ENCODE measurements at places on chromosomes 13 and 19. TPM values are rescaled to one million over a fixed set of nuclear protein-coding genes. Genes with fewer than 3 reads are reported as not detected.

The GJB2 gene
- polyA plus RNA-seq: 0.20 TPM

The ATP13A1 gene
- 16.7 TPM for polyA plus RNA-seq

The PTH2 gene
- not detected for polyA plus RNA-seq

The WTIP gene
- 8.2 TPM for polyA plus RNA-seq

GRCh38 chr13:26695891-26696311 lies 64.7 kb downstream of the GPR12 start:
- peak; percentile 53 for DNase-seq

DNA sequence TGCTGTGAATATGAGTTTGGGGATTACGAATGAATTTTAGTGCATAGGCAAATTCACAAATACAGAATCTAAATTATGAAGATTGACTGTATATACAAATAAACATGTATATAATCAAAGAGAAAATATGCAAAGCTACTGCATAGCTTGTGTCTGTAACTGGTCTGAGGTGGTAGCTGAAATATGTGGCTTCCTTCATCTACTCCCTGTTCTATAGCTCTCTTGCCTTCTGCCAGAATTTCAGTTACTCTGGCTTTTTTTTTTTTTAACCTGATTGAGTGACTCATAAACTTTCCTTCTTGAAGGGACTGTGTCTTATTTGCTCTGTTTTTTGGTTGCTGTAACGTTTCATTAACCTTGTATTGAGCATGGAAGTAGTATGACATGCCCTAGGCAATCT lies 26.6 kb downstream of the DNAJC3 start:
- no peak for DNase-seq

The STOML3 gene
- not detected for polyA plus RNA-seq

- DNase-seq: no peak
Observed at GRCh38 chr19:1809678-1810077, 2.4 kb downstream of the ATP8B3 start.

The TPRX1 gene
- polyA plus RNA-seq: not detected

- no peak for DNase-seq
Observed at GRCh38 chr19:45558399-45558878, 26.2 kb downstream of the OPA3 start.

The ADAMTS10 gene
- 18.1 TPM for polyA plus RNA-seq

GRCh38 chr19:43490759-43491158 lies 13.8 kb downstream of the PHLDB3 start:
- no peak for DNase-seq

The OR7A17 gene
- polyA plus RNA-seq: not detected

DNA sequence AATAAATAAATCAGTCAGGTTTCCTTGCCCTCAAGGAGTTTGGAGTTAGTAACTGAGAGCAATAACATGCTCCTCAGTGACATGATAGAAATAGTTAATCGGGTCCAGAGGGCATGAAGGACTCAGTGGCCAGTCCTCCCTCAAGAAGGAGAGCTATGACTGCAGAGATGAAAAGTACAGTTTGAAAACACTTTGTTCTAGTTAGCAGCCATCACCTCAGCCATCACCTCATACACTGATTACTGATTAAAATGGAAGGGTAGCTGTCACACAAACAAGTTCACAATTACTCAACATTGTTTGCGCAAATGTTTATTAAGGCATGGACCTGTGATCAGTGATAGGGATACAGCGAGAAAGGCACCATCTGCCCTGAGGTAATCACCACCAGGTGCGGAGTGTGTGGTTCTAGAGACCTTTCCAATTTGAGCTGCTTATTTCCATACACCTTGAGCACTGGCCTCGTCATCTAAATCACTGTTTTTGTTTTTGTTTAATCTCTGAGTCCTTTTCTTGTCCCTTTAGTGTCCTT lies 85.3 kb upstream of the RAP2A start:
- no peak for DNase-seq

DNA sequence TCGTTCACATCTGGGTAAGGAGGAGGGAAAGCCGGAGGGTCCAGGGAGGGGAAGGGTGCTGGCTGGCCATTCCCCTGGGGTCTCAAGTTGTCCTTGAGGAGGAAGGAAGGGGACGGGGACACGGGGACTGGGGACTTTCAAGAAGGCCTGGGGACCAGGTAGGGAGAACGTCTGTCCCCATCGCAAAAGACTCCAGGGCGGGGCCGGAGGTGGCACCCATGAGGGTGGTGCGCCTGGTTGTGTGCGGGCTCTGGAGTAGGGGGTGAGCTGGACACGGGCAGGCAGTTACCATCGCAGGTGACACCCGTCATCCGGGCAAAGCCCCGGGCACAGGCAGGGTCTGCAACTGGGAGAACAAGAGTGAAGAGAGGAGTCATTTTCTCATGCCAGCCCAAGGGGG lies 23.4 kb downstream of the FBN3 start:
- DNase-seq: no peak

The SSC5D gene
- polyA plus RNA-seq: 4.4 TPM

The CBLC gene
- not detected for polyA plus RNA-seq
